ENCODE measurements at places on chromosomes 7 and 10.

- DNase-seq: peak; percentile 25
Observed at GRCh38 chr7:43906331-43907010, at the start of gene URGCP. TSS of gene URGCP (minus strand) at chr7:43906596. CDS start at chr7:43906575, 21 bp downstream.

DNA sequence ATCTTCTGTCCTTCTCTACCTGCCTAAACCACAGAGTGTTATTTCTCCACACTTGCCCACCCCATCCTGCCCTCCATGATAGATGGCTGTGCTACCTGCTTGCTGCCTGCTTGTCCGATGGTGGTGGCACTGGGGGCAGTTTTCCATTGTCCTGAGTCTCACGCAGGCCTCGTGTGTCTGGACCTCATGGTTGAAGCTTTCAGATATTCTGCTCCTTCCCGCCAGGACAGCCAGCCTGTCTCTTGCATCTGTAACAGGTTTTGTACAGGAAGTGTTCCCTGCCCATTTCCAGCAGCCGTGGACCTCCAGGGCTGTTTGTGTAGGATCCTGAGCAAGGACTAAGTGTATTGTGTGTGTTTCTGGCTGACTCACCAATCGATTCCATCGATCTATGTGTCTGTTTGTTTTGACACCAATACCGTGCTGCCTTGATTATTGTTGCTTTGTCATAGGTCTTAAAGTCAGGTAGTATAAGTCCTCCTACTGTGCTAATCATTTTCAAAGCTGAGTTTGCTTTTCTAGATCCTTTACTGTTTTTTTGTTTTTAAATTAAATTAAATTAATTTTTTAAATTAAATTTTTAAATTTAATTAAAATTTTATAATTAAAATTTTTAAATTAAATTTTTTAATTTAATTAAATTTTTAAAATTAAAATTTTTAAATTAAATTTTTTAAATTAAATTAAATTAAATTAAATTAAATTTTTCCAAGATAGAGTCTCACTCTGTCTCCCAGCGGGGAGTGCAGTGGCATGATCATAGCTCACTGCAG lies 8.5 kb downstream of the IL15RA start:
- DNase-seq: no peak

GRCh38 chr10:124535731-124536495 lies 74.3 kb downstream of the LHPP start:
- DNase-seq: no peak

GRCh38 chr7:114070246-114070645 lies 151.4 kb upstream of the PPP1R3A start:
- DNase-seq: no peak

- DNase-seq: no peak
Observed at GRCh38 chr10:61836888-61837754, 64.4 kb upstream of the ARID5B start.

DNA sequence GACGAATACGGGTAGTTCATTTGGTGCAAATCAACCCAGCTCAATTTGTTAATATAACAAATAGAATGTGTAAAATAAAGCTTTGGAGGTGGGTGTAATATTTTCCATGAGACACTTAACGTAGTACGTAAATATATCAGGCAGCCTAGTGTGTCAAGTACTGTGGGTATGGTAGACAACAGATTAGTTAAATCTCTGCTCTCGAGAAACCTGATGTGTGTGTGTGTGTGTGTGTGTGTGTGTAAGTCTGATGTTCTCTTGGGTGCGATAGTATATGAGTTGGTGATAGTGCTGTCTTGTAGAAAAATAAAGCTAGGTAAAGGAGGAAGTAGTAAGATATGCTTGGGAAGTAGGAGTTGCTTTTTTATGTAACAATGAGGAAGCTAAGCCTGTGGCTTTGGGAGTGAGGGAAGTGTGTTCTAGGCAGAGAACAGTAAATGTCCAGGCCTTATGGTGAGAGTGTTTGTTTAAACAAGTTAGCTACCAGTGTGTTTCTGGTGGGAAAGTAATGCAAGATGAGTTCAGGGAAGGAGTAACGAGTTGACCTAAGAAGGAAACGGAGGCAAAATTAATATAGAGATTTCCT lies 26.1 kb downstream of the WAC start:
- no peak for DNase-seq

Data from tibial artery (tissue), 4 donors.